ENCODE measurements at places on chromosomes 4 and X.

- DNase-seq, result no peak
Observed at GRCh38 chr4:41061482-41062185, 152.7 kb downstream of the APBB2 start.

DNA sequence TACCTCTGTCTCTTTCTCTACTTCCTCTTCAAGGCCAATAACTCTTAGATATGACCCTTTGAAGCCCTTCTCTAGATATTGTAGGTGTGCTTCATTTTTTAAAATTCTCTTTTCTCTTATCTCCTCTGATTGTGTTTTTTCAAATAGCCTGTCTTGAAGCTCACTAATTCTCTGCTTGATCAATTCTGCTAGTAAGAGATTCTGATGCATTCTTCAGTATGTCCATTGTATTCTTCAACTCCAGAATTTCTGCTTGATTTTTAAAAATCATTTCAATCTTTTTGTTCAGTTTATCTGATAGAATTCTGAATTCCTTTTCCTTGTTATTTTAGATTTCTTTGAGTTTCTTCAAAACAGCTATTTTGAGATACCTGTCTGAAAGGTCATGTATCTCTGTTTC, 47.9 kb downstream of the MCUB start:
- DNase-seq, result no peak

DNA sequence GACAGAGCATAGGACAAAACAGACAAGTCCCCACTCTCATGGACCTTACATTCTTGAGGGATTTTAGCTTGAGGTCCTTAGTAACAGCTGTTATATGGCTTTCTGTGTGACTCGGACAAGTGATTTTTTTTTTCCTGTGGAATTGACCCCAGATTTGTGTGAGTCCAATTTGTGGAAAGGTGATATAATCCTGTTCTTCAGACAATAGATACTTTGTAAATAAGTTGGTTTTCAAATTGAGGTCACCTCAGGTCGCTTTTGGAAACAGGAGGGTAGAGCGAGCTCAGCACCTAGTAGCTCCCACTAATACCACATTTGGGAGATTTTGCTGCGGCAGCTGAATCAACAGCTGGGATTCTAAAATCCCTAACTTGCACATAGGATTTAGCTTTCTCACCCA, 1008.8 kb downstream of the ADGRL3 start:
- DNase-seq, result no peak

DNA sequence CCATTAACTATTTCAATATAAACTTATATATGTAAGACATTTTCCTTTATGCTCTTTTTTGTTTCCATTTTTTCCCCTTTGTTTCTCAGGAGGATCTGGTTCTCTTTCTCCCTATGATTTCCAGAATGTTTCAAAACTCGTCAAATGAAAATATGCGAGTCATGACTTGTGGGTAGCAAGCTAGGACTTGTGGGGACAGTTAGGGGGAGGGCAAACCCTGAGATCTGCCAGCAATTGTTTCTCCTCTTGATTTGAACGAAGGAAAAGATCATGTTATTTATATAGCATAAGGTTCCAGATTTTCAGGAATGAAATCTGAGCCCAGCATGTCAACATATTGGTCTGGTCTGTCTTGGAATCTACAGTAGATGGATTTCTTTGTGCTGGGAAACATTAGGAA, 28.9 kb upstream of the GPC4 start:
- DNase-seq, result no peak

DNA sequence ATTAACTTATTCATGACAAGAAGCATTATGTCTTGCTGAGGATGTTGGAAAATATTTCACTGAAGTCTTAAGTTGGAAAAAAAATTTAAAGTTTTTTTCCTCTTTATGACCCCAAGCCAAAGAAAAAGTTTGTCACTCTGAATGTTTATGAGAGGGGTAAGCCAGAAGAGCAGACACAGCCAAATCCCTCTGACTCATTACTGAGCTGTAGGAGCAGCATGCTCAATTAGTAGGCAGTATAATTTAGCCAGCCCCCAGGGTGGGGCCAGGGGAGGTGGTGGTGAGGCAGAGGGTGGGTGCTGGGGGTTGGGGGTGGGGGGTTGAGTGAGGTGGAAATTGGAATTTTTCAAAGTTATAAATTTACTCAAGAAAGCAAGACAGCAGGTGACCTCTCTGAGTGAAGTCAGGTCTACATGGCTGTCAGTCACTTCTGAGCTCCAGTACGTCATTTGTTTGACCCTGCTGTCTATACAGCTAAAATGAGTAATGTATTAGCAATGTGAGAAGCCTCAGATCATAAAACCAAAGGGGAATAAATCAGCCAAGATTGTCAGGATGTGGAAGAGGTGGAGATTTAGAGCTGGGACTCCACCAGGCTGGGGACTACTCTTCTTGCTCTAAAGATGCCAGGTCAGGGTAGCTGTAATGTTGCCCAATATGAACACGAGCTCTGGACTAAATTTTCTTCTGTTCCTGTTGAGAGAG, 98.8 kb upstream of the NDP start:
- peak; percentile 36 for DNase-seq

DNA sequence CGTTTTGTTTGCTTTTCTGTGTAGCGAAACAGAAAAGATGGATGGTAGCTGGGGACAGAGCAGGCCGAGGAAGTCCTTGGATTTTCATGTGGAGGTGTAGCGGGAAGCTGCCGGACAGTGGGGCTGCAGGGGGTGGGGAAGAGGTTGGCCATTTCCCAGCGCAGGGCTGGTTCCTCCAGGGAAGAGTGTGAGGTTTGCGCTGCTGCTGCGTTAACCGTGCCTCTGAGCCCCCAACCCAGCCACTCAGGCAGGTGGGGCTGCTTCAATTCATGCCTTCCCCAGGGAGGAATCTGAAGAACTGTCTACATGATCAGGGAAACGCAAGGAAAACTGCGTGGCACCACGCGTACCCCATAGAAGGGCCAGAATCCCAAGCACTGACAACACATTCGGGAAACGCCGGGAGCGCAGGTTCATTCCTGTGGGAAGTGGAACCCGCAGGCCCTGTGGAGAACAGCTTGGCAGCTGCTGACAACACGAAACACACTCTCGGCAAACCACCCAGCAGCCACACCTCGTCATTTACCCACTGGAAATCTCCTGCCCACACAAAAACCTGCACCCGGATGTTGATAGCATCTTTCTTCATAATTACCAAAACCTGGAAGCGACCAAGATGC, 57.7 kb downstream of the PCGF3 start:
- no peak for DNase-seq

GRCh38 chrX:10011991-10012390, 44.8 kb downstream of the CLDN34 start:
- DNase-seq, result no peak

DNA sequence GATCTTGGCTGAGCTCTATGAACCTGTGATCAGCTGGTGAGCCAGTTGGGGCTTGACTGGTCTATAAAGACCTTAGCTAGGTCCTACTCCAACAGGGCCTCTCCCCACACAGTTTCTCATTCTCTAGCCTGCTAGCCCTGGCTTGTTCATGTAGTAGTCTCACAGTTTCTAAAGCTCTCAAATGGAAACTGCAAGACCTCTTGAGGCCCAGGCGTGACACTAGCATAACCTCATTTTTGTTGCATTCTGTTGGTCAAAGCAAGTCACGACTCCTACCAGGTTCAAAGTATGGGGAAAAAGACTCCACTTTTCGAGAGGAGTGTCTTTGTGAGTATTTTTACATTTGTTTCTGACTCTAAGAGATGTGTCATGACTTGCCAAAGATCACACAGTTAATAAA, 50.9 kb downstream of the CEP44 start:
- no peak for DNase-seq

DNA sequence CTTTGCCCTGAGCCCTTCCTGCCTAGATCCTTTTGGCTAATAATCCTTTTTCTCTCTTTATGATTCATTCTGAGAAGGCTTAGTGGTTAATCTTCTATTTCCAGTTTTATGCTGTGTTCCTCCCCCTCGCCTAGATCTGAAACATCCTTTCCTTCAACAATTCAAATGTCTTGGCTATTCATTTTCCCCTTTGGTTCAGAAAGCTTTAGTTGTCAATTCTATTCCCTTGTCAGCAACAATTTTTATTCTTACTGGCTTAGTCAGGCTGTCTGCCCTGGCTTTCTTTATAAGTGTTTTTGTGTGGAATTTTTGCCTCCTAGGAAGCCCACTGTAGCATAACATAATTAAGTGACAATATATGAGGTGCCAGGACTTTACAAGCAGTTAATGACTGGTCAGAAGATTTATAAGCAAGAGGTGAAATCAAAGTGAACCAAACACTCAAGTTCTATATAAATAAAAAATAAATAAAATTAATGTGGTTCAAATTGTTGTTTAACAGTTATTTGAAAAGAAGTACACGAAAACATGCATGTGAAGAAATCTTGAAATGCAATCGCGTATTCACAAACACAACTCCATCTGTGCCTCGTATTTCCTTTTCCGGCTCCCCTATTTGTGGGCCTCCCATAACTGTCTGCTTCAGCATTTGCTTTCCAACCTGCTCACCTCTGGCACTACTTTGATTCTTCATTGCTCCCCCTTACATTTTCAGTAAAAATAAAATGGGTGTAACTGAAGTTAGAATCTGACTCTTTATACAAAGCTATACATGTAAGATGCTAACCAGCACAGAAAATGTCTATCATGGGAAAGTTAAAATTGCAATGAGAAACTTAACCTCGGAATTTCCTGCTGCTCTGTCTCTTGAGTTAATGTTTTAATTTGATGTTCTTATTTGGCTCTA, 235.4 kb downstream of the SPRY1 start:
- no peak for DNase-seq

DNA sequence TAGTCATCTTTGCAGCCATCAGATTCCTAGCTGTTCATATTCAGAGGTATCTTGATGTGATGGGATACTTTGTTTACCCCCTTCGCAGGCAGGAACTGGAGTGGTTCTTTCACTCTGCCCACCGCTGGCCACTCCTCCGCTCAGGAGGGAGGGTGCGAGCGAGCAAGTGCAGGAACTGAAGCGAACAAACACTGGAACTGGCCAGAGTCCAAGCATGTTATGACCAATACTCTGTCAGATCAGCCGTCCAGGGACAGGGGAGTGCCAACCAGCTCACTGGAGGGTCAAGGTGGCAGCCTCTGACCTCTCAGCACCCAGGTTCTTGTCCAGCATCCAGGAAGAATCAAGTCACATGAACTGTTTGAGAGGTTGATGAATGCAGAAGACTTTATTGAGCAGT, 18.0 kb upstream of the MANBA start:
- DNase-seq, result peak; percentile 65

DNA sequence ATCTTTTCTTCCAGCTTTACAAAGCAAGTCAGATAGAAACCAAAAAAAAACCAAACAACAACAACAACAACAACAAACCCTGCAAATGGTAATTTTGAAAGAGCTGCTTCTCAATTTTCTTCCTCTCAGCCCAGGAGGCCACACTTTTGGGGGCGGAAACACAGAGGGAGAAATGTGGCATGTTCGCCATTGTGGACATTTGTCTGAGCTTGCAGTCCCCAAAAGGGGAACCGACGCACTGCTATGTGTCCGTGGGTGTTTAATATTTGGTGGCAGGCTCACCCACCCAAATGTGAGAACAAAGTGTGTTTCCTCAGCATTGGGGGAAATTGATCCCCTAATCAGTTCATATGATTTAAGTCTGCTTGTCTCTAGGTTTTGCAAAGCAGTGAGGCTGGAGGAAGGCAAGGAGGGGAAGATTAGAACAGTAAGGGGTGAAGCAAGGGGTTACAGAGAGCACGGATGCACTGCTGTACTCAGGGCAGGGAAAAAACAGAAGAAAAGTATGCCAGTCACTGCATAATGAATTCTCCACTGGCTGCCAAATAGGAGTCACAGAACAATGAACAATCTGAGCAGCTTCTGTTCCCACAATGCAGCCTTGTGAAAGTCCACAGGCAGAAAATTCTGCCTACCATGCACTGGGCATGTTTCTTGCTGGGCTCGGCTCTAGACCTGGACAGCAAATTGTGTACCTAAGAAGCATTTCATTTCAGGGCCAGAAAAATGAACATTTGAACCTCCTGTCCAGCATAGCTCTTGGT, 74.7 kb upstream of the GPM6B start:
- DNase-seq, result no peak

- no peak for DNase-seq
Observed at GRCh38 chr4:140103676-140104075, 50.3 kb downstream of the MAML3 start.

GRCh38 chr4:7199129-7199725, 6.9 kb downstream of the SORCS2 start:
- no peak for DNase-seq

GRCh38 chr4:85149676-85150075, 183.2 kb upstream of the WDFY3 start:
- DNase-seq, result no peak

DNA sequence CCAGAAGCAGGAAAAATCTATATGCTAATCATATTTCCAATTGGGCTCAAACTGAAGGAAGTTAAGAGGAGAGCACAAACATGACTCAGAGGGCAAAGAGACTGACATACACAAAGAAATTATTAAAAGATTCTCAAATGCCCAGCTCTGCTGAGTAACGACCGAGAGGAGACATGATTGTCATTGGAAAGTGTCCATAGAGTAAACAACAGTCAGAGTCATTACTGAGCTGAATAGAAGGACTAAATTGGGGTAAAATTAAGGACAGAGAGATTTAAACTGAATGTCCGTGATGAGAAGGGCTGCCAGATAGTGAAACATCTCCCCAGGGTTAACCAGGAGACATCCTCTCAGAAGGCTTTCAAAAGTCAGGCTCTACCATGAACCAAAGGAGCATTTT, 111.2 kb upstream of the GALNT7 start:
- DNase-seq, result peak; percentile 21

DNA sequence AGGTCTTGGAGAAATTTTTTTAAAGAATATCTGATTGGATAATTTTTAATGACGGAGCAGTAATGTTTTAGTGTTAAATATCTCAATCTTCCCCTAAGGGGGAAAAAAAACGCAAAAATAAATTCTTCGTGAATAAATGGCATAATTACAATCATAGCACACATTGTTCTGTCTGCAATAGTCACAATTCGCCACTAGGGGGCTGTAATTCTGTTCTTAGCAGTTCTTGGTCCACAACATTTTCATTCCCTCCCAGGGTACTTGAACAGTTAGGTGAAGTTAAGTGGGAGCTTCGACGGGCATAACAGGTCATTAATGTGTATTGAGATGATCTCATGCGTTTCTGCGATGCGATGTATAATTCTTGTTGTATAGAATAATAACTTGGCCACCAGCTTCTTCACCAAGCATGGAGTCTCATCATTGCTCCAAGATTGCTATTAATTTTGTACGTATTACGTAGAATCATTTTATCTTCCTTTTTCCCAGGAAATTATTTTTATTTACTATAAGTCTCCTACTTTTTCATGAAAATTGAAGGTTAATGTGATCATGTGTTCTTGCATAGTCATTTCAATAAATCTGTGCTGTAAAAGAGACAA, 27.2 kb downstream of the HTR2C start:
- peak; percentile 18 for DNase-seq

DNA sequence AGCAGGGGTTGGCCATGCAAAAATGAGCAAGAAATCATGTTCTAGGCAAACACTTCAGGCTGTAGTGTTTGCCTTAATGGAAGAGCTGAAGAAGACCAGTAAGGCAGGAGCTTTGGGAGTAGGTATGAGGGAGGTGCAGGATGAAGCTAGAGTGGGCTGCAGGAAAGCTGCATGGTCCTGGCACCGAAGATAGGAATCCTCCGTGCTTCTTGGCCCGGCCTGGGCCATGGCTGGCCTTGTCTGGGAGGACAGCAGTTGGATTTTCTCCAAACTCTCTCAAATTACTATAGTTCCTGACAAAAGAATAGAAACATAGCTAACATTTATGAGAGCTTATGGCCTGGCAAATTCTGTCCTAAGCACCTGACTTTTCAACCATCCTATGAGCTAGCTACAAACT, 116.5 kb downstream of the UCHL1 start:
- DNase-seq, result no peak

GRCh38 chrX:581066-581465, 49.5 kb upstream of the SHOX start:
- no peak for DNase-seq
